ENCODE measurements at places on chromosomes 12 and 14.

GRCh38 chr14:33676135-33676566 lies 274.7 kb downstream of the EGLN3 start:
- DNase-seq: no peak

- DNase-seq: no peak
Measured at GRCh38 chr12:92139634-92140150, 6.0 kb downstream of the BTG1 start.

DNA sequence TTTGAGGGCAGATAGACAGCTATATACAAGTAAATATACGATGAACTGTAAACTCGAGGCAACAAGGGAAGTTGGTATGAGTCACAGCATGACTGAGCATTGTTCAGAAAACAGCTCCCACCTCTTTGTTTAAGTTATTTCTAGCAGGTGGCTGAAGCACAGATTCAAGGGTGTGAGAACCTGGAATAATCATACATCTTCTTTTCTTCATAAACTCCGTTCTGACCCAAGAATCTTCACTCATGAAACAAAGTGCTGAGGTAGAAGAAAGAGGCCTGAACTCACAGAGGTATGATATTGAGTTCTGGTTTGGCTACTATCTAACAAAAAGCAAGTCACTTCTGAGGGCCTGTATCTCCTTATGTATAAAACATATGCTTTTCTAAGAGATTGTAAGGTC lies 364.1 kb upstream of the KITLG start:
- no peak for DNase-seq

DNA sequence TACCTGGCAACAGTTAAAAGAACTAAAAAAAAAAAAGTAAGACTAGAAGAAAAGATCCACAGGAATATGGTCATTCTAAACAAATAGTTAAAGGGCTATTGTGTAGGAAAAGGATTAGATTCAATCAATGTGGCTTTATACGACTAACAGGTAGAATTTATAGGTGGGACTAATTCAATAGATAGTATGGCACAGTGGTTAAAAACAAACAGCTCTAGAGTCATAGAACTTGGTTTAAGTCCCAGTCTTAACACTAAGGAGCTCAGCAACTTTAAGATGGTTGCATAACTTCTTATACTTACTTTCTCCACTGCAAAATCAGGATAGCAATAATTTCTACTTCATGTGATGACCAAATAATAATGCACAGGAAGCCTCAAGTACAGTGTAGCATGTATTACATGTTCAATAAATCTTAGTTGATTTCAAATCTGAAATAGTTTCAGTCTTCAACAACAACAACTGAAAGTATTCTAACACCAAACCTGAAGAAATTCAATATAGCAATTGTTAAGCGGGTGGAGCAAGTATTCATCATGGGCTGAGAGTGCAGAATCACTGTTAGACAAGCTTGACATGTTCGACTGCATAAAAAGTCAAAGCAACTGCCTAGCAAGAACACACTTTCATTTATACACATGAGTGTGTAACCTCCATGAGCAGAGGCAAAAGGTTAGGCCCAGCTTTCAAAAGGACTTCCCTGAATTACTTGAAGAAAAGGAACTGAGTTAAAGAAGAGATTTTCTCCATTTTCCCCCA lies 50.4 kb downstream of the ITPR2 start:
- no peak for DNase-seq

DNA sequence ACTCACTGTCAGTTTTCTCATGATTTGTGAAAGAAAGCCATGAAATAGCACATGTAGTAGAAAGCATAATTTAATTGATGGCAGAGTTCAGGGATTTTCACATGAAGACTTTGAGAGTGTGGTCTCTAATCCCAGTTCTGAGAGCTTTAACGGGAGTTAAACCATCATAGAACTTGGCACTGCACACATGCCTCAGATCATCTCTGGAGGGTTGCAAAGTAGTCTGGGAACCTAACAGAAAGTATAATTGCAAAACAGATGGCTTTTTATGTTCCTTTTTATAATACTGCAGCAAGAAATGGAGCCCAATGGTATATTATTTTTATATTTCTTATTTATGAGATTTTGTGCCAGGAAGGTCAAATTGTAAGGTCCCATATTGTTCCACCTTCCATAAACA lies 77.9 kb downstream of the BHLHE41 start:
- DNase-seq: no peak

DNA sequence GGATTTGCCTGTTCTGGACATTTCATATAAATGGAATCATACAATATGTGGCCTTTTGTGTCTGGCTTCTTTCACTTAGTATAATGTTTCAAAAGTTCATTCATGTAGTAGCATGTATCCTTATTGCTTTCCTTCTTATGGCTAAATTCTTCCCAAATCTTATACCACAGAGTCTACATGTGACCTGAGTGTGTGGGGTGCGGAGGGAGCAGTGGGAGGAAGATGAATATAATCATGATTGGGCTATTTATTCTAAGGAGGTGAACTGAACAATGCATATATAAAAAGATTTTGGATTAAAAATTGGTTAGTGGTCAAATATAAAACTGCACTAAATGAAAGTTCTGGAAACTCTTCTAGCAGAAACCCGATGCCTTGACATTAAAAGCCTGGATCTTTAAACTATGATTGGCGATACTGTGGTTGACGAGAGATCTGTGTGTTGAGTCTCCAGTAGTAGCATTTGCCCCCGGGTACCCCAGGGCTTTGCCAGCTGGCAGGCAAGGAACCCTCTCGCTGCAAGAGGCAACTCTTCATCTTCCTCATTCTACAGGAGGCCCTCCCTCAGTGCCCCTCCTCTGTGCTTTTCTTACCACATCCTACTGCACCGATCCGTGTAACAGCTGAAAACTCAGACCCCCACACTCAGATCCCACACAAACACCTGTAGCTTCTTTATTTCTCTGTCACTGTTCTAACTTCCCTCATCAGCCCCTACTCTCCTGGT lies 2.6 kb downstream of the CYP46A1 start:
- no peak for DNase-seq

DNA sequence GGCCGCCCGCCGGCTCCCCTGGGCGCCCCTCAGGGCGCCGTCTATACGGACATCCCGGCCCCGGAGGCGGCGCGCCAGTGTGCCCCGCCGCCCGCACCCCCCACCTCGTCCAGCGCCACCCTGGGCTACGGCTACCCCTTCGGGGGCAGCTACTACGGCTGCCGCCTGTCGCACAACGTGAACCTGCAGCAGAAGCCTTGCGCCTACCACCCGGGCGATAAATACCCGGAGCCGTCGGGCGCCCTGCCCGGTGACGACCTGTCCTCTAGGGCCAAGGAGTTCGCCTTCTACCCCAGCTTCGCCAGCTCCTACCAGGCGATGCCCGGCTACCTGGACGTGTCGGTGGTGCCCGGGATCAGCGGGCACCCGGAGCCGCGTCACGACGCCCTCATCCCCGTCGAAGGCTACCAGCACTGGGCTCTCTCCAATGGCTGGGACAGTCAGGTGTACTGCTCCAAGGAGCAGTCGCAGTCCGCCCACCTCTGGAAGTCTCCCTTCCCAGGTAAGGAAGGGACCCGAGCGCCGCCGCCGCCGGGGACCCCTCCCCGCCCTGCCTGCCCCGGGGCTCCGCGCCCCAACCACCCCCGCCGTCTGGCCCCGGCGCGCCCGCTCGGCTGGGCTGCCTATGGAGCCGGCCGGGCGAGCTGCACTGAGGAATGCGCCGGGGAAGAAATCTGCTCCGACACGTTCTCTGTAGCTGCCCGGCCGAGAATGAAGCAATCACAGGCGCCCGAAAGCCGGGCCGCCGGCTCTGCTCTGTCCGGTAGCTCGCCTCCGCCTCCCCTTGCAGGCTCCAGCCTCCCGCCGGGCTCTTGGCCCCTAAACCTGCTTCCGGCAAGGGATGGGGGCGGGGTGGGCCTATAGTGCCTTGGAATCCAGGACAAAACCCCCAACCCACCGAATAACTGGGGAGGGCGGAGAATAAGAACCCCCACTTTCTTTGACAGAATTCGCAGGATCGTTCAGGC lies 794 bp downstream of the HOXC13 start:
- no peak for DNase-seq

- DNase-seq: no peak
Measured at GRCh38 chr14:84825481-84826251, 704.3 kb upstream of the FLRT2 start.

DNA sequence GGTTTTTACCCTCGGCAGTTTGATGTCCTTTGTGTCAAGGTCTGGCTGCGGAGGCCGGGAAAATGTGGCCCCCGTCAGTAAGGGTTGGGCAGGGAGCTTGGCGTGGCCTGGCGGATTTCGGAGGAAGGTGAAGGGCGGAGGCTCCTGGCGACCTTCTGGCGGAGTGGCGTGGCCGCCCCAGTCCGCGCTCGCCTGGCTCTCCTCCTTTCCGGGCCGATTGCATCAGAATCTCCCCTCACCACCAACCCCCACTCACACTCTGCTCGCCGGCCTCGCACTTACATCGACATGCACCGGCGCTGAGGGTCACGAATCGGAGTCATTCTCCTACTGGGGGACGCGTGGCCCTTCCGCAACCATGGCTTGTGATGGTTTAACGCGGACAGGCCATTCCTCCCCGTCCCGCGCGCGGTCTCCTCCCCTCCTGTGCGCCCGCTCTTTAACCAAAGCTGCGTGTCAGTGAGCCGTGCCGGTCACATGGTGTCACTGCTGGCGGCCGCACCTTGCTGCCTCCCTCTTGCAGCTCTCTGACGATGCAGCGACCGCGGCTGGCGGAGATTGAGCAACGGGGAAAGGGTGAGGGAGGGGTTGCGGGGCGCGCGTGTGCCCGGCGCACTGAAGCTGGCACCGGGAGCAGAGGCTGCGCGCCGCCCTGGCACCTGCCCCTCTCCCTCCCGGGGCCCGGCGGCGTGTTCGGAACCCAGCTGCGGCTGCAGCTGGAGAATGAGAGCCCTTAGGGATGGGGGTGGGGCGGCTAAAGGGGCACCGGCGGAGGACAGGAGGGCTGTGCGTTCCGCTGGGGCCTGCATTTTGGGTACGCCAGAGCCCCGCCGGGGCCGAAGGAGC lies at the start of gene SLC38A1:
Gene SLC38A1, minus strand, starts transcription at position 461 of the 846 bp plus-strand sequence. CDS start 29,243 bp downstream, outside the sequence.
- peak; percentile 92 for DNase-seq

DNA sequence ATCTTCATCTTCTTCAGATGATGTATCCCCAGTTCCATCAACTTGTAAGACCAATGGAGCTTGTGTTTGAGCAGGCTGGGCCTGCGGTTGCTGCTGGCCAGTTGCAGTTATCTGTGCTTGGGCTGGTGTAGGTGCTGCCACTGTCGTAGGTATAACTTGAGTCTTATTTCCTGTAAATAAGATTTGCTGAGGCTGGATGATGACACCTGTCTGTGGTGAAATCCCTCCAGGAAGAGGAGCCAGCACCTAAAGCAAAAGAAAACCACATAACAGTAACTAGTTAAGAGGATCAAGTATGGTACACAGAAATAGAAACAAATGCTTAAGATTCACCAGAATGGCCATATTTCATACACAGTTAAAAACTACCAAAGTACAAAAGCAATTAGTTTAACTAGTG lies 28.2 kb downstream of the GTF2A1 start:
- peak; percentile 16 for DNase-seq

DNA sequence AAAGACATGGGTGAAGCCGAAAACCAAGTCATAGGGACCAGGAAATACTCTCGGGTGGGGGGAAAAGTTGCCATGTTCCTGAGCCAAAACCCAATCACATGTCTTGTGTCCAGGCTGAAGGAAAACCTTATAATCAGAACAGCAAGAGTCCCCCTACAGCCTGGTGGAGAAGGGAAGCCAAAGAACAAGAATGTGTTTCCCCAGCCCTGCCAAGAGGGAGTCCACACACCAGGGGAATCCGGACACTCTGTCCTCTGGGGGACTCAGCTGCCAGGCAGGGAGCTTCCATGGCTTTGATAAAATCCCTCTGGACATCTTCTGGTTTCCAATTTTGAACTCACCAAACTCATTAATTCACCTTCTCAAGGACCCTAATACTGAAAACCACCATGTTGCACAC lies 273.0 kb downstream of the FOXN3 start:
- no peak for DNase-seq

DNA sequence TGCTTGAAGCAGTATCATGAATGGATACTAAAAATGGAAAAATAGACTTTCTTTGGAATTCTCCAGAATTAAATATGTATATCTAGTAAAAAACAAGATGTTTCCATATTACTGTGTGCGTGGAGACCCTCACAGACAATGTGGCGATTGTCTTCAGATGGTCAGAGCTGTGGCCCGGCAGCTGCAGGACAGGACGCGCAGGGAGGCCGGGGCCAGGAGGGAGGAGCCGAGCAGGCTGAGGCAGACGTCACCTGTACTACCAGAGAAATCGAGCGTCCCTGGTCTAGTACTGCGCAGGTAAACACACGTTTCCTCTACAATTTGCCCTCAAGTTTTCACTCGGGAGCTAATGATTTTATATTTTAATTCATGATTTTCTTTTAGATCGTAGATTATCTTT lies 22.8 kb downstream of the DDX51 start:
- DNase-seq: no peak

DNA sequence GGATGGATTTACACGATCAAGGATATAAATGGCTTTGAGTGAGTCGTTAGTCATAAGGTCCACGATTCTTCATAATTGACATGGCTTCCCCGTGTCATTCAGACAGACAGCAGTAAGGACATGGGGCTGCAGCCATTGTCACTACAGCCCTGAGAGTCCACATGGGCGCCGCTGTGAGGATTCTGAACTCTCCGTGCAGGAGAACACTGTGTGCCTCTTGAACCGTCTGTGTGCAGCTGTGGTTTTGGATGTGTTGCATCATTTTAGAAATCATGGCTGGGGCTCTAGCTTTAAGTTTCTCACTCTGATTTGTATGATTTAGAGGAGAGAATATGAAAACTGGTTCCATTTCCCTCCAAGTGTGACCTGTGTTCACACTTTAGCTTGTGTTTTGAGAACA lies 47.2 kb downstream of the NPAS3 start:
- DNase-seq: no peak

DNA sequence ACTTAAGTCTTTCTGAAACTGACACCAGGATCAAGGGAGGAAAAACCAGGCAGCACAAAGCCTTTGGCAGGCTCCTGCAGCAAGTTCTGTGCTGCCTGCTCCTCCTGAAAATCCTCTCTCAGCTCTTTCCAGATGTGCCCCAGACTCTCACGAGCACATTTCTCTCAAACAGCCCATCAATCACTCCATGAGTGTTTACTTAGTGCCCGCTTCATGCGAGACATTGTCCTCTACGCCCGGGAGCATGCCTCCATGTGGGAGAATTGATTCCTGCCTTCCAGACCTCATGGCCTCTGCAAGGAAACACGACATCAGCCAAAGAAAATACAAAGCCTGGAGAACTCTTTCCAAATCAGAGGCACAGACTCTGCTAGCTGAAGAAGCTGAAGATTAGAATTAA lies 46.5 kb upstream of the TSPAN11 start:
- no peak for DNase-seq

GRCh38 chr14:52253503-52253902 lies 14.0 kb upstream of the PTGDR start:
- no peak for DNase-seq

DNA sequence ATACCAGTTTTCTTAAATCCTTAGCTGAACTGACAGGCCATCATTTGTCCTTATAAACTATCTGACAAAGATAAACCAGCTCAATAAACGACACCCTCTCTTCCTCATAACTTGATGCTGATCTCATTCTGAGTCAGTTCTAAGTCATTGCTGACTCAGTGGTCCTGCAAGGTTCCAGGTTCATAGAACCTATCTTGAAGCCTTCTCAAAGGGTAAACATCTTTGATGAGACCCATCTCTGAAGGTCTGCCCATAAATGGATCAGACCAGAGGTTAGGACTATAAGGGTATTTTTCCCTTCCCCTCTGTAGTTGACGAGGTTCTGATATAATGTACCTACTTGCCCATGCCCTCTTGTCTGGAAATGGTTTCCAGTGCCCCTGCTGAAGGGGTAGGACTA lies 11.9 kb downstream of the NAA25 start:
- peak; percentile 77 for DNase-seq

GRCh38 chr14:59202031-59202430 lies 13.6 kb downstream of the DAAM1 start:
- DNase-seq: peak; percentile 10

- DNase-seq: no peak
Measured at GRCh38 chr12:115947696-115948062, 329.8 kb downstream of the MED13L start.
